RCC 7860 (cell line): ENCODE measurements at places on chromosomes 12 and 14.

DNA sequence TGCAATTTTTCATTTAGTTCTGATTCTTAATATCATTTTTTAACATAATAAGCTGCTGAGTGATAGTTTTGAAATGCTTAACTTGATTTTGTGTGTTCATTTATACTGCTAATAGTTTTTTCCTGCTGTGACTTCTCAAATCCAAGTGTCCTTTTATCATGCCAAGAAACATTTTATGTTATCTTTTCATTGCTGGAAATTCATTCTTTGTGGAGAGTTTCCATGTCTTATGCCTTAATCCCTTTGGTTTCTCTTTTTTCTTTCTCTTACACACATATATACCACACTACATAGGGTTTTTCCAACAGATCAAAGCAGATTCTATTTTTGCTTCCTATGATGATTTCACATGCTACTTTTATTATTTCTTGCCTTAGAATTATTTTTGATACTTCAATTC is 981.1 kb downstream of the SLC6A15 start:
- no peak for DNase-seq

DNA sequence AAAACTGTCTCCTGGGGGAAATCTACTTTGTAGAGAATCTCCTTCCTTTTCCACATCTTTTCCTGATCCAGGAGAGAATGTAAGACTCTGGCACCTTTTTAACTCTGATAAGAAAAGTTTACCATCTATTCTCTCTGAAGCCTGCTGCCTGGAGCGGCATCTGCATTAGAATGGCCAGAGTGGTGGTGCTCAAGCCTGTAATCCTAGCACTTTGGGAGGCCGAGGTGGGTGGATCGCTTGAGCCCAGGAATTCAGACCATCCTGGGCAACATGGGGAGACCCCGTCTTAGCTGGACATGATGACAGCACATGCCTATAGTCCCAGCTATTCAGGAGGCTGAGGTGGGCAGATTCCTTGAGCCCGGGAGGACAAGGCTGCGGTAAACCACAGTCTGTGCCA is 1.4 kb upstream of the CHFR start:
- no peak for DNase-seq

DNA sequence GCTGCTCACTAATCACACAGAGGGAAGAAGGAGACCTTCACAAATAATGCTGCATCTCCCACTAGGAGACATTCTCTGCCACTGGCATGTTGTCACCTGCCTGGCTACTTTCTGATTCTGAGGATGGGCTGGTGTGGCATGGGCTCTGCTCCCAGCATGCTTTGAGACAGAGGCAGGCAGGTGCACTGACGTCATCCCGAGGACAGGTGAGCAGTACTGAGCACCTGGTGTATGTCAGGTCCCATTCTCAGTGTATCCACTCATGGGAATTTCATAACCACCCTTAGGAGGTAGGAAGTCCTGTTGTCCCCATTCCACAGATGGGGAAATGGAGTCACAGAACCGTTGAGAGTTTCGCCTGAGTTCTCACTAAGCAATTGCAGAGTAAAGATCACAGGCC is 597.9 kb downstream of the VRK1 start:
- no peak for DNase-seq

DNA sequence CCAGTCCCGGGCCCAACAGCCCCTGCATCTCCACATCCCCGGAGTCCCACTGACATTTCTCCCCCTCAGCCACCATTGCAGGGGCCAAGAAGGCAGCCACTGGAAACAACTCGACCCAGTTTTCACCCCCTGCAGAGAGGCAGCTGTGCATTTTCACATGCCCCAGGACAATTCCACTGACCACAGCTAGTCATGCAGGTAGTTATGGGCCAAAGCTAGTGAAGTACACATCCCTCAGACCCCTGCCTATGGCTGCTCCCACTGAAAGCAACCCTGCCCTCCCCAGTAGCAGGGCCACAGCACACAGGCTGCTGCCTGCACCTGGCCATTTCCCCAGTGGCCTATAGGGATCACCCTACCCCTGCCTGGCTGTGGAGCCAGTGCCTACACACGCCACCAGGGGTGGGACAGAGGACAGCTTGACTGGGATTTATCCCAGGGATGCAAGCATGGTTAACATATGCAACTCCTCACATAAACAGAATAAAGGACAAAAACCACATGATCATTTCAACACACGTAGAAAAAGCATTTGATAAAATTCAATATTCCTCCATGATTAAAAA is 154.0 kb downstream of the NDUFA12 start:
- DNase-seq: no peak

- no peak for DNase-seq
Measured at GRCh38 chr14:60515511-60516289, 6.8 kb downstream of the SIX6 start.

DNA sequence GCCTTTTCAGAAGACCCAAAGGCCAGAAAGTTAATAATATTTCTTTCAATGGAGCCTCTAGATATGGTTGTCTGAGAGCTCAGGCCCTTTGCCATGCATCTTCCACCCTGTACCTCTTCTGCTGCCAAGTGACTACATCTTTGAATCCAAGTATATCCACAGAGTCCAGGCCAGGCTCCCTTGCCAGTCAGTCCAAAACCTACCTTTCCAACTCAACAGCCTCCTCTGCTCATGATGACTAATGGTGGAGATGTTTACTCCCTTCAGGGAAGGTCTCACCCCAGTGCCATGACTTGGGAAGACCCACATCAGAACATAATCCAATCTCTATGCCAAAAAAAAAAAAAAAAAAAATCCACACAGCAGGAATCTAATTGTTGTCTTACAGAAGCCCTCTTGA is 20.4 kb downstream of the TTC9 start:
- no peak for DNase-seq

GRCh38 chr12:67355428-67356379 is 86.5 kb downstream of the CAND1 start:
- peak; percentile 9 for DNase-seq

DNA sequence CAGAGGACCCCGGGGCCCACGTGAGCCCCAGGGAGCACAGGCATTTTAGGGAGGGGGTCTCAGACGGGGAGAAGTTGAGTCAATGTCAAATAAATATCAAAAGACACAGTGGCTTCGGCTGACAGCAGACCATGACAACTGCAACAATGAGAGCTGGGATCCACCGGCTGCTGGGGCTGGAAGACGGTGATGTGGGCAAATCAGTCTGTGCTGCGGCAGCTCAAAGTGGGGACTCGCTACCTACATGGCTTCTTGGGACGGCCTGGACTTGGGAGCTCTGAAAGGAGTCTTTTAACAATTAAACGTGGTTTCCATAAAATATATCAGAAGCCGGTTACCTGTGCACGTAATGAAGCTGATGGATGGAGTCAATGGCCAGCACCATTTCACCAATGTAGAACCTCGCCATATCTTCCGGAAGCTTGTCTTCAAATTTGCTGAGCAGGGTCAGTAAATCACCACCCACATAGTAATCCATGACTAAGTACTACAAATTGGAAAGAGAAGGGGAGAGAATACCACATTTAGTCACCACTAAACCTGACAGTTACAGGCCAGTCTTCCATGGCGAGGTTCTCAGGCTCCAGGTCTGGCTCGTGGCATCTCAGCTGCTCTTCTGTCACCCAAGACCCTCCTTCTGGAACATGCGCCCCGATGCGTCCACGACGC is 58.0 kb downstream of the CDC42BPB start:
- DNase-seq: no peak

DNA sequence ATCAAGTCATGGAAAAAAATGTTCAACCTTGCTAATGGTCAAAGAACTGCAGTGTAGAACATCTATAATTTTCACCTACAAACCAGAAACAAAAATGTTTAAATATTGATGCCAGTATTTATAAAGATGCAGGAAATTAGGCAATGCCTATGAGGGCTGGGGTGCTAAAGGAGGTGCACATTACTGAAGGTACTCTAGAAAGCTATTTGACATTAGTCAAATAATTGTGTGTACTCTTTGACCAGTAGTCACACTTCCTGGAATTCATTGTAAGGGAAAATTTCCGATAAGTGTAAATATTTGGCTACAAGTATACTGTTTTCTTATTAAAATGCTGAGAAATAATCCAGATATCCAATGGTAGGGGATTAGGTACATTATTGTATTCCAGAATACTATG is 36.4 kb upstream of the HDAC7 start:
- no peak for DNase-seq

DNA sequence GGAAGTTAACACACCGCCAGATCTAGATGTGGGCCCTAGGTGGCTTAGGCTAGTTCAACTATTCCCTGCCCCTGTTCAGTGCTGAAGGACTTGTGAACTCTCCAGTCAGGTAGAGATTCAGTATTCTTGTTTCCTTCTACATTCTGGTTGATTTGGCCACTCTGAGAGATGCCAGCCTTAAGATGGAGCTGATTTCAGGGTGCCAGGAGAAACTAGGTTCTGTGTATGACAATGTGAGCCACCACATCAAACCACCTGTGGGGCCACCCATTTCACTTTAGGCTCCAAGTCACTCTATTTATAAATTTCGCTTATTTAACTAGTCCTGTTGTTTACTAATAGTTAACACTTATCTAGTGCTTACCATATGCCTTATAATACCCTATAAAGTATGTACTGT is 26.0 kb downstream of the FRMD6 start:
- DNase-seq: no peak

- no peak for DNase-seq
Measured at GRCh38 chr14:75361751-75362433, 65.9 kb upstream of the JDP2 start.

GRCh38 chr14:79011091-79011919 is 841.1 kb downstream of the NRXN3 start:
- DNase-seq: peak; percentile 51

DNA sequence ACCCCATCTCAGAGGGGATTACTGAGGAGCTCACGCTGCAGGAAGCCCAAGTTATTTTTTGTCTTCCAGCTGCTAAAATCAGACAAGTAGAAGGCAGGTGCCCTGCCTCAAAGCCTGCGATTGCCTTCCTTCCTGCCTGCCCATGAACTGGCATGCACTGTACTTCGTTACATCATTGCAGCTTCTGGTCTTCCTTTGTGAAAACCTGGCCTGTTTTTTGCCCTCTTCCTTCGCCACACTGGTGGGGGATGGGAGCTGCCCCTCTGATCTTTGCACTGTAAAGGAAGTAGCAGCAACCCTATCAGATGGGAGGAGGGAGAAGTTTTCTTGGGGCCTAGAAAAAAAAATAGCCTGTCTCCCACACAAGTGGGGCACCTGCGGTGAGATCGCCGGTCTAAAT is 1098.7 kb downstream of the BCL11B start:
- DNase-seq: no peak
